ENCODE measurements at places on chromosomes 7 and 10.

DNA sequence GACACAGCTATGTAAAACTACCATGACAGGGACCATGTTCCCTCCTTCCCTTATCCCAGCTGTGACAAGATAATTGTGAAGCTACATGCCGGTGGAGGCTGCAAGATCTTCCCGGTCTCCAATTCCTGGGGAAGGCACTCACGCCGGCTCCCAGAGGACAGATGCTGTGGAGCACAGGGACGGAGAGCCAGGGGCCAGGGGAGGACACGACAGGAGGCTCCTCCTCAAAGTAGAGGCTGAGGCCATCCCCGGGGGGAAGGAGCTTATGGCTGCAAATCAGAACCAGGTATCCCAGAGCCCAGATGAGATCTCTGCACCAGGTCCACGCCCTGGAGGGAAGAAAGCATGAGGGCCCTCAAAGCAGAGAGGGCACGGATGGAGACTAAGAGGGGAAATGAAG is 286.2 kb downstream of the TCERG1L start:
- DNase-seq, result no peak

DNA sequence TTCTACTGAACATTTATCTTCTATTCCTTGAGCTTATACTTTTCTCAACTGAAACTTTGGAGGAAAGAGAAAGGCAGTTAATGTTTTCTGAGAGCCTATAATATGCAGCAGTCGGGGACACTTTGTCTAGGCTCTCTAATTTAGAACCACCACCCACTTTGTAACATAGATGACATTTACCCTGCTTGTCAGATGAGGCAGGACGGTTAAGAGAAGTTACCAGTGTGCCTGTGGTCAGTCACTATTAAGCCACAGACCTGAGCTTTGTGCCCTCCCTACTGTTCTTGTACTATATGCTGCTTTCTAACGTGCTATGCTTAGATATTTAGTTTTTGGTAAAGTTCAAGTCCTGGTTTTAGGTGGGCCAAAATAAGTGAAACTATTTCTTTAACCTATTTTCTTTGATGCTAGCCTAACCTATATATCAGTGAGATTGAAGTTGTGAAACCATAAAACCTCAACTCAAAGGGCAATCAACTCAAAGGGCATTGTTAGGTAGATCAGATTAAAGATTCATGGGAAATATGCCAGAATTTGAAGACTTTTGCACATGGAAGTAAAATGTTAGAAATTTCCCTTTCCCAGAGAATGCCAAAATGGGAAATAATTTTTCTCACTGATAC is 156.5 kb upstream of the AGR3 start:
- no peak for DNase-seq

GRCh38 chr10:89750441-89750840 is 49.1 kb downstream of the KIF20B start:
- no peak for DNase-seq

GRCh38 chr7:5594616-5595544 is 171.2 kb upstream of the TNRC18 start:
- DNase-seq, result no peak

DNA sequence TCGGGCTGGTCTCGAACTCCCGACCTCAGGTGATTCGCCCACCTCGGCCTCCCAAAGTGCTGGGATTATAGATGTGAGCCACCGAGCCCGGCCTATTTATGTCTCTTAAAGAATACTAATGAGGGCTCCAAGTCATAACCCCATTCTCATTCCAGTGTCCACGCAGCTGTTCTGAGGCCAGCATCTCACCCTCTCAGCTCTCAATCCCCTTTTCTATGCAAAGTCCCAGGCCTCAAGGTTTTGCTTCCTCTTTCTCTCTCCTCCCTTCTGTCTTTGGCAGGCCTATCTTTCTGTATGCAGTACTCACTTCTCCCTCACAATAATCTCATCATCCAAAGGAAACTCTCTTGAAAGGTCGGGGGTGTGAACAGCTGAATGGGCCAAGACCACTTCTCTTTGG is 28.0 kb upstream of the VSIR start:
- DNase-seq, result no peak

DNA sequence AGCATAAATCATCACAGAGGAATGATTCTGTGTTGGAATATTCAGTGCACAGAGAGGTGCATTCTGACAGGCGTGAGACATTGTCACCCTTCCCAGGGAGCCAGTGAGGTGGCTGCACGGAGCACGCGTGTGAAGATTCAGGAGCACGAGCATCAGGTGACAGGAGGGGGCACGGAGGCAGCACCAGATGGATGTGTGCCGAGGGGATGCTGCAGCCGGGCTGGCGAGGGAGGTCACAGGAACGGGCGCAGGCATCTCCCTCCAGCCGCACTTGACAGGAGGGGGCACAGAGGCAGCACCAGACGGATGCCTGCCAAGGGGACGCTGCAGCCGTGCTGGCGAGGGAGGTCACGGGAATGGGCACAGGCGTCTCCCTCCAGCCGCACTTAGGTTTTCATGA is 66.5 kb downstream of the DIP2C start:
- DNase-seq, result no peak

GRCh38 chr10:77702166-77702565 is 64.6 kb upstream of the KCNMA1 start:
- DNase-seq, result no peak

Data from activated CD4-positive, alpha-beta T cell treated with anti-CD3 and anti-CD28 coated beads for 48 hours (primary cell).